ENCODE measurements at places on chromosomes 12 and 14.

DNA sequence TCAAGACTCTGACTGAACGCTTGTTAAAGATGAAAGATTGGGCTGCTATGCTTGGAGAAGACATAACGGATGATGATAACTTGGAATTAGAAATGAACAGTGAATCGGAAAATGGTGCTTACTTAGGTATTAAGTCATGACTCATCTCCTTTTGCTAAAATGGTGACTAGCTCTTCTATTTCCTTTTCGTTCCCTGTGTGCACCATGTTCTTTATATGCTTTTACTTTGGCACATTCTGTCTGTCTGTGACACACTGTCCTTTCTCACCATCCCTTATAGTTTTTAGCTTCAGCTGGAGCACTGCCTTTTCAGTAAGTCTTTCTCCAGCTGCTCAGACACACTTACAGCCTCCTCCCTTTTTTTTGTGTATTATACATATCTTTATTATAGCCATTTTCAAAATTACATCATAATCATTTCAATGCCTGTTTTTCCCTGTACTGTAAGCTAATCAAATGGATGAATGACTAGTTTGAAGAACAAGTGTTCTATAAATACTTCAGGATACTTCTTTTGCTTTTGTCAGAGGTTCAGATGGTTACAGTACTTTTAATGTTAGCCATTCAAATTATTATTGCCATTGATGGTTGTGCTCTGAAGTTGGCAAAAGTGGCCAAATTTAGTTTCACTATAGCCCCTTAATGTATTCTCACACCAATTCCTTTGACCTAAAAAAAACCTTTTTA, 68.6 kb downstream of the MIA2 start:
- peak; percentile 3 for DNase-seq

DNA sequence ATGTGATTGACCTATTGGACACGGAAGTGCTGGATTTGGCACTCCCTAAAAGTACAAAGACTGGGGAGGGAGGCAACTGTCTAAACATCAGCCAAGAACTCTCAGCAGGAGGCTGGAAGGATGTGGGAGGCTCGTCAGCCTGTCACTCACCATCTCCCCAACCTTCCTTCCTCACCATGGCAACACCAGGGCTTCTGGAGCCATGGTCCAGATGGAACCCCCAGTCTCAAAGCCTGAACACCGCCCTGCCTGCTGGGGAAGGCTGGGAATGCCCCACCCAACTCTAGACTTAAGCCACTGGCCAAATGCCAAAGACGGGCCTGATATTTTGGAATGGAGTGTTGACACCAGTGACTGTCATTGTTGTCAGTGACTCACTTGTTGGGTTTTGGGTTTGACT, 55.3 kb downstream of the GALNT16 start:
- no peak for DNase-seq

DNA sequence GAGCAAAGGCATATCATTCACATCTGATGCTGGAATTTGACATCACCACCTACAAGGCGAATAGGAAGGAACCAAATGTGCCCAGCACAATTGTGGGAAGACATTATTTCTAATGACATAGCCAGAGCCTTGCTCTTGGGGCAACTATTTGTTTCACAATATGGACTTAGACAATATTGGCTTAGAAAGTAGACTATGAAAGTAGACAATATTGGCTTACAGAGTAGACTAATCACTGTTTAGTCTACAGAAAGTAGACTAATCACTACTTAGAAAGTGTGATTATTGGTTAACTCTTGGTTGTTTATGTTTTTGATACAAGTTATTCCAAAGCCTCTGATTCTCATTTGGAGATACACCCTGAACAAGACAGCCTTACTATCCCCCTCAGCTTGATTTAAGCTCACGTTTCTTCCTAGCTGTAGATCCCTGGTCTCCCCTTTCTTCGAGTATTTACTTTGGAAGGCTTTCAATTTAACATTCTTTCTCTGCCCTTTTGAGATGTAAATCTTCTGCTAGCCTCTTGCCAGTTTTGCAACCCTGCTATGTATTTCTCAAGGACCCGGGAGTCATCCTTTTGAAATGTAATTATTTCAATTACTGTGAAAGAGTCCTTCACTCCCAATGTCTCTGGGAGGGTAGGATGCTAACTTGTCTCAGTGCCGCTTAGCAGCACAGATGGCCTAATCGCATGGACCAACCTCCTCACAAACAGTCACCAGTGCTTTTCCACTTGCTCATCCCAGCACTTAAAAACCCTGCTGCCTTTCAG, 843.2 kb downstream of the GALC start:
- no peak for DNase-seq

GRCh38 chr12:68040450-68041075, 51.3 kb downstream of the IFNG-AS1 start:
- peak; percentile 74 for DNase-seq

- no peak for DNase-seq
These were observed 710.4 kb upstream of the FLRT2 start for GRCh38 chr14:84819528-84819927.

- no peak for DNase-seq
These were observed 262.5 kb downstream of the DPF3 start for GRCh38 chr14:72631401-72631800.

DNA sequence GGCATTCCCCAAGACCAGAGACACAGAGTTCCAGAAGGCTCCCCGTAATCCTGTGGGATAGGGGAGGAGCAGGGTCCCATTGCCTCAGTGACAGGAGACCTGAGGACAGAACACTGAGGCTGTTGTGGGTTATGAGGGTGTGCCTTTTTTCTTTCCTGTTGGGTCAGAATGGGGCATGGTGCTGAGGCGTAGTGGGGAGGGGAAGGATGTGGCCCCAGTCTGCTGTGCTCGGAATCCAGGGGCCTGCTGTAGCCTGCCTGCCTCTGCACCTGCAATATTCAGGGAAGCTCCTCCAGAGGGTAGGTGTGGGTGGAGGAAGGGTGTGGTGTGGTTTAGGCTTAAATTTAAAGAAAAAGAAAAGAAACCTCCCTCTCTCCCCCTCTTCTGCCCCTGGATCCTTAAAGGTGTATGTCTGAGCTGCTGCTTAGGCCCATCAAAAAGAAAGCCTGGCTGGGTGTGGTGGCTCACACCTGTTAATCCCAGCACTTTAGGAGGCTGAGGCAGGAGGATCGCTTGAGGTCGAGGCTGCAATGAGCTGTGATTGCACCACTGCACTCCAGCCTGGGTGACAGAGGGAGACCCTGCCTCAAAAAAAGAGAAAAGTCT, 18.7 kb downstream of the PLEKHG3 start:
- DNase-seq = no peak

DNA sequence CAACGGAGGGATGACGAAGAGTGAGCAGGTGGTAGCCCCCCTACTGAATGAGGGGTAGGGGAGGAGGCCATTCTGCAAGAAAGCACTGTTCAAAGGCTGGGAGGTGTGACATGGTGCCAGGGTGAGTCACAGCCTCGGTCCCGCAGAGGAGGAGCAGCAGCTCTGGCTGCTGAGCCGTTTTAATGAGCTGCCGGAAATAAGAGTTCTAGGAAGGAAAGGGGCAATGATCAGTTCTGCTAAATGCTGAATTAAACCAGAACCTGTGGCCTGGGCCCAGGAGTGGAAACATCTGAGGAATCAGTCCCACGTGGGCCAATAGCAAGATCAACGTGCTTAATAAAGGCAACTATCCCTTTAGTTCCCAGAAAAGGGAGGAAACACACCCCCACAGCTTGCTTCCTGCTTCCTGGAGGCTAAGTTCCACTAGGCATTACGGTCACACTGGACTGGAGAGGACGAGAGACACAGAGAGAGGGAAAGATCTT, 3.6 kb downstream of the ABCD4 start:
- DNase-seq = no peak

- no peak for DNase-seq
These were observed 782.5 kb downstream of the TMTC2 start for GRCh38 chr12:83468988-83469908.

DNA sequence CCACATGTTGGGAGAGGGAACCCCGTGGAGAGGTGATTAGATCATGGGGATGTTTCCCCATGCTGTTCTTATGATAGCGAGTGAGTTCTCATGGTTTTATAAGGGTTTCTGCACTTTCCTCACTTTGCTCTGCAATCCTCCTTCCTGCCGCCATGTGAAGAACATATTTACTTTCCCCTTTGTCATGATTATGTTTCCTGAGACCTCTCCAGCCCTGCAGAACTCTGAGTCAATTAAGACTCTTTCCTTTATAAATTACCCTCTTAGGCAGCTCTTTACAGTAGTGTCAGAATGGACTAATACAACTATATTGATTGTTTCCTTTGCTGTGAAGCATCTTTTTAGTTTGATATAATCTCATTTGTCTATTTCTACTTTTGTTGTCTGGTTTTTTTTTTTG, 13.1 kb upstream of the RASSF9 start:
- DNase-seq = no peak

- no peak for DNase-seq
These were observed 183.8 kb downstream of the CALM1 start for GRCh38 chr14:90580377-90581335.

GRCh38 chr14:104933746-104934733, 9.4 kb downstream of the PLD4 start:
- no peak for DNase-seq

GRCh38 chr12:122975790-122976647, 975 bp downstream of the OGFOD2 start:
- no peak for DNase-seq

- no peak for DNase-seq
These were observed 50.3 kb downstream of the BEGAIN start for GRCh38 chr14:100536721-100537445.

- no peak for DNase-seq
These were observed 10.1 kb upstream of the TWF1 start for GRCh38 chr12:43816168-43816567.

DNA sequence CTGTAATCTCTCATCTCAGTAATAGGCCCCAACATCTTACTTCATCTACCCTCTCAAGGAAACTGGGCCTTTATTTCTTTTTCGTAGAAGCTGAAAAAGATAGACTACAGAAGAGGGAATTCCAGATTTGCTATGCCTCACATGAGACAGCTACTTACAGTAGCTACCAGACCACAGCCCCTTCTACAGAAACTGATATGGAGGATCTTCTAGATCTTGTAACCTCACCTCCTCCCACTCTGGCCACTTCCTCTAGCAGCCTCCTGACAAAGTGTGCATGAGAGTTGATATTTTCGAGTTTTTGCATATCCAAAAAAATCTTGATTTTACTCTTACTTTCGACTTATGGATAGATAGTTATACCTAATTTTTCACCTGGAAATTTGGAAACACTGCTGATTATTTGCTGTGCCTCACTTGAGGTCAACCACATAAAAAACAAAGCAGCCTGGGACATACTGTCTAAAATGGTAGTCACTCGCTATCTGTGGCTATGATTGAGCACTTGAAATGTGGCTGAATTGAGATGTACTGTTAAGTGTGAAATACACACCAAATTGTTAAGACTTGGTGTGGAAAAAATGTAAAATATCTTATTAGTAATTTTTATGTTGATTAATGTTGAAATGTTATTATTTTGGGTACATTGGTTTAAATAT, 86.3 kb upstream of the NID2 start:
- DNase-seq = no peak

- DNase-seq = no peak
These were observed 973 bp downstream of the P2RX2 start for GRCh38 chr12:132619386-132620112.

DNA sequence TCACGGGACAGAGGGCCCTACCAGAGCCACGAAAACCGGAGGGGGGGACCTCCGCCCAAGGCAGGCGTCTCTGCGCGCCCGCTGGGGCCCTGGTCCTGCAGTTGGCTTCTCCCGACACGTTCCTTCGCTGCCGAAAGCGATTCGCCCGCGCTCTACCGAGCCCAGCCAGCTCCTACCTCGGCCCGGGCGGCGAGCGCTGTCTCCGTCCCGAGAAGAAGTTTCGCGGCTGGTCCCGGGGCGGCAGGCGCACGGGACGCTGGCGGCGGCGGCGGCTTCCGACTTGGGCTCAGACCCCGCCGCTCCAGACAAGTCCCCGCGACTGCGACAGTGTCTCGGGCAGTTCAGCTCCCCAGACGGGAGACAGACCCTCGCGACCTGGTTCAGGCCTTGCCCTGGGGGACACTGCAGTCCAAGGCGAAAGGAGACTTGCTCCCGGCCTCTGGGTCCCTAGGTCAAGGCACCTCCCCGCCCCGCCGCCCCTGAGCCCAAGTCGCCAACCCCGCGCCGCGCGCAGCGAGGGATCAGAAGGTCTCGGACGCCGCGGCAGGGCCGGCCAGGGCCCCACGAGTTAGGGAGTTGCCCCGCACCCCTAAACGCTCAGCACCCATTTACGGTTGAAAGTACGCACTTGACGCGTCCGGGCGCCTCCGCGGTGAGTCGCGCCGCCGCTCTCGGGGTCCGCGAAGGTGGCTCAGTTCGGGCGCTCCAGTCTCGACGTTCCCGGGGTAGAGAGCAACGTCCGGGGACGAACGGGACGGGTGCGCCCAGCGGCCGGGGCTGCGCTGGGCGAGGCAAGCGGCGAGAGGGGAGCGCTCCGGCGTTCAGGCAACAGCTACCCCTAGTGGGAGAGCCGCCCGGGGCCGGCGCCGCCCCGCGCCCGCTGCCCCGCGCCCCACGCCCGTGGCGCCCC, 1.4 kb upstream of the DIO3 start:
- no peak for DNase-seq

DNA sequence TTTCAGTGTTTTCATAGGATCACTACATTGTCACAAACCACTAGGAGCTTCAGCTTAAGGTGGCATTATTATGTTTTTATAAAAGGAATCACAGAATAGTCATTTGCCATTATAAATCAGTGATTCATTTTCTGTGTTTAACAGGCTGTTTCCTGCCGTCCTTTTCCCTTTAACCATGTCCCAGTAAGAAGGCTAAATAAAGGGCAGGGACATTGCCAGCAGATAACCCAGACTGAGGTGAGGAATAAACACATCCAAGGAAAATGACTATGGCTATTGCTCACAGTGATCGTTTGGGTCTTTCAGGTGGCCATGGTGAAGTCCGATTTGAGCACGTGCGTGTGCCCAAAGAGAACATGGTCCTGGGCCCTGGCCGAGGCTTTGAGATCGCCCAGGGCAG, 17.9 kb upstream of the ALDH2 start:
- no peak for DNase-seq

GRCh38 chr12:23534196-23534595, 415.3 kb downstream of the SOX5 start:
- DNase-seq = no peak

DNA sequence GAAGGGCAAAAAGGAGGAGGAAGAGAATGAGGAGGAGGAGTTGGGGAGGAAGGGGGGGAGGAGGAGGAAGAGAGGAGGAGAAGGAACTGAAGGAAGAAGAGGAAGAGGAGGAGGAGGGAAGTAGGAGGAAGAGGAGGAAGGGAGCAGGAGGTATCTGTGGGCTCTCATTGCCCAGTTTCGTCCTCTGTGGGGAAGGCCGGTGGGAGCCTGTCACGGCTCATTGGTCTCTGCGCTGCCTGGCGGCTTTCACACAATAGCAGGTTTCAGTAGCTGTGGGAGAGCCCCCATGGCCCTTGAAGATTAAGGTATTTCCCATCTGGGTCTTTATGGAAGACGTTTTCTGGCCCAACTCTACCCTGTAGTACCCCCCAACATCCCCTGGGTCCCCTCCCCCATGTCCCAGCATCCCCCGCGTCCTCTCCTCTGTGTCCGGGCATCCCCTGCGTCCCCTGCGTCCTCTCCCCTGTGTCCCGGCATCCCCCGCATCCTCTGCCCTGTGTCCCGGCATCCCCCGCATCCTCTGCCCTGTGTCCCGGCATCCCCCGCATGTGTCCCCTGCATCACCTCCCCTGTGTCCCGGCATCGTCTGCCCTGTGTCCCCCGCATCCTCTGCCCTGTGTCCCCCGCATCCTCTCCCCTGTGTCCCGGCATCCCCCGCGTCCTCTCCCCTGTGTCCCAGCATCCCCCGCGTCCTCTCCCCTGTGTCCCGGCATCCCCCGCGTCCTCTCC, 278.2 kb upstream of the SFSWAP start:
- no peak for DNase-seq

- DNase-seq = no peak
These were observed 163.6 kb upstream of the PARP11 start for GRCh38 chr12:4036671-4037271.

- DNase-seq = no peak
These were observed 99.2 kb upstream of the RTL1 start for GRCh38 chr14:101002738-101003137.

All from A172 (cell line).